ENCODE measurements at places on chromosomes 11 and 22. TPM values are rescaled to one million over a fixed set of nuclear protein-coding genes. Genes with fewer than 3 reads are reported as not detected.

APOA1 gene
- total RNA-seq = not detected

TSSC4 gene
- 76.4 TPM for total RNA-seq

CDCA5 gene
- total RNA-seq = 91.8 TPM

ZC3H12C gene
- 5.7 TPM for total RNA-seq

SSTR3 gene
- 2.3 TPM for total RNA-seq

SOX6 gene
- not detected for total RNA-seq

DDTL gene
- total RNA-seq = 4.7 TPM

C11orf86 gene
- total RNA-seq = not detected

SLC1A2 gene
- total RNA-seq = not detected

FAM180B gene
- total RNA-seq = not detected

MMP3 gene
- not detected for total RNA-seq

CRYBA4 gene
- total RNA-seq = not detected

MMP27 gene
- total RNA-seq = not detected

PAMR1 gene
- not detected for total RNA-seq

SPDYC gene
- not detected for total RNA-seq

MN1 gene
- total RNA-seq = 0.07 TPM

OR10D3 gene
- total RNA-seq = not detected

SNX15 gene
- 30.9 TPM for total RNA-seq

APOBEC3H gene
- total RNA-seq = 7.4 TPM

ZNRD2 gene
- total RNA-seq = 94.6 TPM

SYCE3 gene
- total RNA-seq = not detected

ZNF214 gene
- total RNA-seq = not detected

MOGAT2 gene
- not detected for total RNA-seq

SCGB1C1 gene
- total RNA-seq = not detected

CARD18 gene
- not detected for total RNA-seq

ZNF280B gene
- 2.5 TPM for total RNA-seq

DERL3 gene
- total RNA-seq = 18.8 TPM

NOX4 gene
- not detected for total RNA-seq

LRP4 gene
- 0.15 TPM for total RNA-seq

KRTAP5-7 gene
- total RNA-seq = not detected

FAT3 gene
- not detected for total RNA-seq

ADAMTS8 gene
- not detected for total RNA-seq

BRSK2 gene
- 0.36 TPM for total RNA-seq

GLYAT gene
- total RNA-seq = not detected

BTG4 gene
- total RNA-seq = not detected

All from activated T-helper 1 cell treated with anti-CD3 and anti-CD28 coated beads, Interleukin-12 subunit alpha, Interleukin-12 subunit beta, Interleukin-2, Interleukin-4 antibody, amounts not matched to agents 30 ng/mL and 10 ng/mL and 1 ng/mL, durations not matched to agents 14 hours and 24 hours and 36 hours (primary cell).